ENCODE measurements at places on chromosomes 6 and 20.

- peak; percentile 13 for DNase-seq
Observed at GRCh38 chr6:49551078-49551865, 804 bp downstream of the C6orf141 start.

DNA sequence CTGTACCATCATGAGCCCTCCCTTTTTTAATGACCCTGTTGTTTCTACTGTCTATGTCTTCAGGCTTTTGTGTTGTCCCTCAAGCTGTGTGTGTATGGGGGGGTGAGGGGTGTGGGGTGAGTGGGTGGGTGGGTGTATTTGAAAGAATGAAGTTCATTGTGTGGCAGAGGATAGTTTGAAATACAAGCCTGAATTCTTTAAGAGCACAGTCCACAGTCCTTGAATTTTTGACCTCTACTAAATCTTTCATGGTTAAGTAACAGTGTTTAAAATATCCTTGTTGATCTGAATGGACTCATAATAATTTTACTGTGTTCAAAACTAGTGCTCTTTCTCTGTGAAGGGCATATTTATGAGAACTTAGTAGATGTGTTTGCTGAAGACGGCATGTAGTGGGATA, 10.0 kb downstream of the MRAP2 start:
- DNase-seq = no peak

GRCh38 chr6:160051390-160051789, 70.2 kb upstream of the SLC22A1 start:
- DNase-seq = no peak

GRCh38 chr6:3356824-3357420, 98.2 kb downstream of the PSMG4 start:
- DNase-seq = no peak

GRCh38 chr6:163288066-163288465, 126.5 kb upstream of the QKI start:
- no peak for DNase-seq

GRCh38 chr20:61416546-61416945, 164.5 kb downstream of the CDH4 start:
- DNase-seq = no peak

- no peak for DNase-seq
Observed at GRCh38 chr6:125846292-125847024, 55.7 kb downstream of the NCOA7 start.

DNA sequence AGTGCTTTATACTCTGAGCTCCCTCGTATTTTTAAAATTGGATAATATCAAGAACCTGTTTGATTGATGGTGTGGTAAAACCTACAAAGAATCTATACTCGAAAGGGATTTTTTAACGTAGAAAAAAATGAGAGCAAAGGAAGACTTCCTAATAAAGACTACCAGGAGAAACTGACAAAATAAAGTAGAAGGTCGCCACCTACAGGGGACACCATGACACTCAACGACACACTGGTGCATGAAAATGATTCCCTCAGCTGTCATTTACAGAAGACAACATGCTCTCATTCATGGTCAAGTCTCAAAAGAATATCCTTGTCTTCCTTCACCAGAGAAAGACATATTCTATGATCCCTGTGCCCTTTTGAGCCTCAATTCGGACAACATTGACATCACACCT, 10.1 kb upstream of the NHSL1 start:
- peak; percentile 63 for DNase-seq

GRCh38 chr6:25027221-25027916, 91.6 kb upstream of the RIPOR2 start:
- no peak for DNase-seq

GRCh38 chr6:74976701-74977100, 229.2 kb downstream of the COL12A1 start:
- DNase-seq = no peak

DNA sequence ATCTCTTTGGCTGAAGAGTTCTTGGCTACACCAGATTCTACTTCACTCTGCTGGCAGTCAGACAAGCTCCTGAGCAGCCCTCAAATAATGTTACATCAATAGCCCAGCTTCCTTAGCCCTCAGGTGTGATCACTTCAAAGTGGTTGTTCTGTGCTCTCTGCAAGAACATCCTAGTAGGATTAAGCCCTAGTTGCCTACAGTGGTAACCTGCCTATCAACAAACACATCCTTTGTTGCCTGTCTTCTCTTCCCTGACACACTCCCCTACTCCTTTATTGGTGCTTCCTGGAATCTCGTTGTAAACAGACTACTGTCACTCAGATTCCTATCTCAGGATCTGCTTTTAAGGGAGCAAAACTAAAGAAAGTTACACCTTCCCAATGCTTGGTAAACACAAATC, 45.1 kb upstream of the TASP1 start:
- DNase-seq = no peak

DNA sequence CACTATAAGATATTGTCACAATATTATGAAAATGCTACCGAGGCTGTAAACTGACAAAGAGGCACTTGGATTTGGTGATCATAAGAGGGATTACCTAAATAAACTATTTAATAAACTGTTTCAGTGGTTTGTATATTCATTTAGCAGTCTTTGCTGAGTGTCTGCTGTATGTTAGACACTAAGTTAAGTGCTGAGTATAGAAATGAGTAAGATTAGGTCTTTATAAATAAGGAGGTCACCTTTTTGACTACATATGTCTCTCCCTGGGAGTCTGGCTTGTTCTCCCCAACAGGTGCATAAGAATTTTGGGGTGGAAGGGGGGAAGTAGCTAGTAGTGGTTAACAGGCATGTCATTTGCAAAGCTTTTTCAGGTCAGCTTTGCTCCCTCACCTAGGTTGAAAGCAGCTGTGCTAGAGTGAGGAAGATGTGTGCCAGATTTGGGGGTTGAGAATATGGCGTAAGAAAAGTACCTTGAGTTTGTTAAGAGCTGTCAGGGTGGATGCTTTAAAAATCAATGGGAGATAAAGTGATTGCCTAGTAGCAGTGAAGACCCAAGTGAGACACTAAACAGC, 246.3 kb downstream of the ZFAND3 start:
- no peak for DNase-seq

- no peak for DNase-seq
Observed at GRCh38 chr20:7822772-7823171, 117.5 kb downstream of the HAO1 start.

DNA sequence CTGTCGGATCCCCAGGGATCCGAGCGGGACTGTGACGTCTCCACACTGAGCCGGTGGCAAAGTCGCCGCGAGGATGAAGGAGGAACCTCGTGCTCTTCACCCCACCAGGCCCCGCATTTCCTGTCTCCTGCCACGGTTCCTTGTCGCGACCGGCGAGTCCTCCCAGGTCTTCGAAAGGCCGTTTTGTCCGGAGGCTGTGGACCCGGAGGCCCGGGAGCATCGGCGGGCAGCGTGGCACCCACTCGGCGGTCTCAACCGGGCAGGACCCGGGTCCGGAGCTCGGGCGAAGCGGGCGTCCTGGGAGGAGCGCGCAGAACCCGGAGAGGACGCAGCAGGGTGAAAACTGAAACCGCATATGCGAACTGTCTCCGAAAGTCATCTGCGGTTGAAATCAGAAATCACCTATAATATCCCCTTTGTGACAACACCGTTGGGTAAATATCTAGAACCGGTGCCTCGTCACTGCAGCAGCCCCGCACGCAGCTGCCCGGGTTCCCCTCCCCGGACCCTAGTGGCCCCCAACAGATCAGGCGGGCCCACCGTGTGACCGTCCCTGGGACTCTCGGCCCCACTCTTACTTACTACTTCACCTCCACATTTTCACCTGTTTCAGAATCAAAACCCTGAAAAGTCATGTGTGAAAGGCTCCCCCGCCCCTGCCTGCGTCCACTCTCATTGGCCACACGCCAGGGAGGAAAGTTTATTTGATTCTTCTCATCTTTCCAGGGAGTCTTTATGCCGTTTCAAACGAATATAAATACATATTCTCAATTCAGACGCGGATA, 3.1 kb upstream of the ULBP2 start:
- peak; percentile 47 for DNase-seq

DNA sequence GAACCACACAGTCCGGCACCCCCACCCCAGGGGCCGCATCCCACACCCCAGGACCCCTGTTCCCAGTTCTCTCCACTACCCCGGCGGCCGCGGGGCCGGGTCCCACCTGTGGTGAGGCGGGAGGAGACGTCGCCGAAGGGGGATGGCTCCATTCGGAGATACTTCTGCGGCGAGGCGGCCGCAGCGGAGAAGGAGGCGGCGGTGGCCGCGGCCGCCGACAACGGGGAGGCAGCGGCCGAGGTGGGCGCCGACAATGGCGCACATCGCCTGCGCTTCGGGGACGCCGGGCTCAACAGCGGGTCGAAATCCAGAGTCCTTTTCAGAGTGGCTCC, 723 bp downstream of the AKIRIN2 start:
- DNase-seq = no peak

GRCh38 chr6:33430991-33431879, 11.4 kb downstream of the SYNGAP1 start:
- DNase-seq = no peak

- DNase-seq = peak; percentile 81
Observed at GRCh38 chr6:166618866-166619761, 7.9 kb downstream of the RPS6KA2 start.

DNA sequence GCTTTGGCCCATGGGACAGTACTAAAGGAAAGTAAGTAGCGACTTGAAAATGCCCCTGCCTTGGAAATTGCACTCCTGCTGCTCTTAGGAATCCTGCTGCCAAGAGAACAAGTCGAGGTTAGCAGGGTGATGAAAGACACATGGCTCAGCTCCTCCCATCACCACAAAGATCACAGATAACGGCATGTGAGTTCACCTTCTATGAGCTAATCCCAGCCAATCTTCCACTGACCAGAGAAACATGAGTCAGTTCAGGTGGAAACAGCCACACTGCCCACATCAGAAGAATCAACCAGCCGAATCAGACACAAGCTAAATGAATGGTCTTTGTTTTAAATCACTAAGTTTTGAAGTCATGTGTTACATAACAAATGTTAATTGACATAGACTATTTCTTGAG, 106.3 kb downstream of the PRKN start:
- DNase-seq = no peak

- peak; percentile 61 for DNase-seq
Observed at GRCh38 chr6:80363501-80364122, 257.1 kb downstream of the BCKDHB start.

- no peak for DNase-seq
Observed at GRCh38 chr6:69813508-69813907, 16.7 kb upstream of the LMBRD1 start.

DNA sequence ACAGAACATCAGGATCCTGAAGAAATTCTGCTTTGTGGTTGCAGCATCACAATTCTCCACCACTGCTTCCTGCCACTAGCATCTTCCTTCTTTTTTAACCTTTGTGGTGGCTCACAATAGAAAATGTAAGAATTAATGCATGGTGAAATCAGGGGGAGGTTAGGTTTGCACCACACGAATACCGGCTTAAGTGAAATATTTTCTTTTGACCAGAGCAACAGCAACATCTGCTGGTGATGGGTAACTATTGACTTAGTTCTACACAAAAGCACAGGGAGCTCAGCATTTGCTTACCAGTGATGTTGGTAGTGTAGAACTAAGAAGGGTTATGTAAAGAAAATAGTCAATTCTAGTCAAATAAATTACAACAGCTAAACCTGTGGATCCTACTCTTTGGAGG, 280.5 kb downstream of the SYNE1 start:
- peak; percentile 51 for DNase-seq

- no peak for DNase-seq
Observed at GRCh38 chr6:73264446-73264845, 1.4 kb upstream of the KHDC1 start.

DNA sequence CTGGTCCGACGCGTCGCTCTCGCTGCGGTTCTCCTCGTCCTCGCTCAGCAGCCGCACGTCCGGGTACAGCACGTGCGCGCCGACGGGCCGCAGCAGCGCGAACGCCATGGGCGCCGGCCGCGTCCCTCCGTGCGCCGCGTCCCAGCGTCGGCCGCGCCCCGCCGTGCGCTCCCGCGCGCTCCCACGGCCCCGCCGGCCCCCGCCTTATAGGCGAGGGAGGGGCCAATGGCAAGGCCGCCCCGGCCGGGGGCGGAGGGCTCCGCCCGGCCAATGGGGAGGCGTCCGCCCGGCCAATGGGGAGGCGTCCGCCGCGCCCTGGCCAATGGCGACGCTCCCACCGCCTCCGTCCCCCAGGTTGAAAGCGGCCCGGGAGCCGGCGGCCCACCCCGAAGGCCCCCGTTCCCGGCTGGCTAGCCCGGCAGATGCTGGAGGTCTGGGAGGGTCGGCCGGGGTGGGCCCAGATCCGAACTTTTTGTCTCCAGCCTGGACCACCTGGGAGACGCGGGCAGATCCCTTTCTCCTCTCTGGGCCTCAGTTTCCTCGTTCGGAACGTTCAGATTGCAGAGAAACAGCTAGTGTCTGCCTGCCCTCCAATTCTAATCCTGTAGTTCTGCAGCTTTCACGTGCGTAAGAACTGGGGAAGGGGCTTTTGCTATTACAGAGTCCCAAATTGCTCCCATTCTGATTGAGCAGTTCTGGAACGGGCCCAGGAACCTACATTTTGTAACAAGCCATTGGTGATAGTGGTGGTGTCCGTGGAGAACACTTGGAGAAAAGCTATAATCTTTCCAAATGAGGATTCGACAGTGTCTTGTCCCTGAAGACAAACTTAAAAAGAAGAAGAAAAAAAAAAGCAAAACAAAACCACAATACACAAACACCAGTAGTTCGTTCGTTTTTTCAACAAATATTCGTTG, at the start of gene TCF15:
TSS of gene TCF15 (minus strand) at position 180 of the 917 bp plus-strand sequence. CDS start at position 108, 72 bp downstream.
- DNase-seq = no peak

GRCh38 chr6:135183002-135183531, 2.0 kb downstream of the MYB start:
- DNase-seq = peak; percentile 5
